ENCODE measurements at places on chromosomes 6 and 20.

- no peak for DNase-seq
These were observed 70.7 kb downstream of the SOBP start for GRCh38 chr6:107560657-107561056.

GRCh38 chr6:11947575-11947974 lies 64.5 kb upstream of the HIVEP1 start:
- DNase-seq, result no peak

DNA sequence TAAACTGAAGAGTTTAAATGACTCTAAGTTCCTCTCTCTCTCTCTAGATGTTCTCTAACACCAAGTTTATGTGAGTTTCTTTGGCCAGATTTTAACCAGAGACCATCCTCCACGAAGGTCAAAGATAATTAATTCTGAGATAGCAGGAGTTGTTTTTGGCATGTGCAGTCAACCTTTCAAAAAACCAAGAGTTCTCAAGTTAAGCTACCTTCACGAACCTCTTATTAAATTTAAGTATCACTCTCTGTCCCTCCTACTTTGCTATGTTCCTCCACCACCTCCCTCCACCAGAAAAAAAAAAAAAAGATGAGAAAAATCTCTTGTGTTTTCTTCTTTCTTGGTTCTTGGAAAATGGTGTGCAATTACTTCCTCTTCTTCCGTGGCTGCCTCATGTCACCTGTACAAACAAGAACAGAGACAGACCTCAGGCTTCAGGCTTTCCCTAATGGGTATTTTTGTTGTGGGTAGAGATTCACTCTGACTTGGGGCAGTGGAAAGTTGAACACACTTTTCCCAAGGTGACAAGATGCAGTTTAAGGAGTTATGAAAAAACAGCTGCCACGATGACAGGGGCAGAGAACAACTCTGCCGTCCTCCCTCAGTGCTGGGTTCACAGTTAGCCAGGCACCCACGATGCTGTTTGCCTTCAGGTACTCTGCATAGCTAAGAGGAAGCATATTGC lies 64.3 kb downstream of the ADTRP start:
- no peak for DNase-seq

DNA sequence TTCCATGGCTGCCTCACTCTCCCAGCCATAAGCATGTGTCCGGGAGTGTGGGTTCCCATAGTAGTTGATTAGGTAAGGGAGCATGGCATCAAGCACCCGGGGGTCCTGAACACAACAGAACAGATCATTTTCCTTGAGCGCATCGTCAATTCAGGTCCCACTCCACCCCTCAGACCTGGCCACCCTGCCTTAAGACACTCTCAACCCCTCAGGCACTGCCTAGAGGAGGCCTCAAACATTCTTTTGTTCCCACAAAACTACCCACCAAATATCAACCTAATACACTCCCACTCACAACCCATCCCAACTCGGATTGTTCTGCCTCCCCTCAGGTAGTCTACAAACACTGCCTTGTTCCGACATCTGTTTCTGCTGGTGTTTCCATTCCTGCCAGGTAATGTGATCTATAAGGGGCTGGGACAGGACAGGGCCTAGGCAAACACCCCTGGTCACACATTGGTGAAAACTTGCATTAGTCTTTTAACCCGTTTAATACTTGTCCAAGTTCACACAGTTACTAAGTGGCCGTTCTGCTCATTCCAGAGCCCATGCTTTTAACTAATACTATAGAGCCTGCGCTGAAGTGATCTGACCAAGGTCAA lies 1.4 kb downstream of the NFS1 start:
- no peak for DNase-seq

- DNase-seq, result no peak
These were observed at the start of gene HFE for GRCh38 chr6:26087284-26088115. HFE (plus strand) TSS chr6:26087429; CDS start chr6:26087441, 12 bp downstream.

DNA sequence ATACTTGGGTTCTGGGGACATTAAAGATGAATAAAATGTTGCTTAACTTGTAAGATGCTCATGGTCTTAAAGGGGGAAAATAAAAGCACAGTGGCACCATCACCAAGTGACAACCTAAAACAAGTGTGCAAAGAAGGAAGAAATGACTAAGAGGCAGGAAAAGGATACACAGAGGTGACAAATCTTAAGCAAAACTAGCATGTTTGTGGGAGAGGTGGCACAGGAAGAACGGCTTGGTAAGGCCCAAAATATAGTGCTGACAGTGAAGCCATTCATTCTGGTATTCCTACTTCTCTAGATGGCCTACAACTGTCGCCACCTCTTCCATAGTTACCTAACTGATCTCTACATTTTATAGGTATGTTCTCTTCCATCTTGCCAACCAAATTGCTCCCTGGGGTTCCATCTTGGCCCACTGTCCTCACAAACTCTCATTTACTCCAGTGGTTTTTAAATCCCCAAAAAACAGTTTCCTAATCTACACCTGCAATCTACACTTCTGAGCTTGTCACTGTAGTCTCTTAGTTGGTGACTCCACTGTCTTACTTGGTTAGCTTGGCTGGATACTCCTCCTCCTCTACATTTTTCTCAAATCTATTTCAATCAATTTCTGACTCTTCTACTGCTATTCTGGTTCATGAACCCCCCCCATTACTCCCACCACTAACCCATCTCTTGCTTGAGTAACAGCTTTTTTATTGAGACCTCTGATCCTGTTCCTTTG lies 33.5 kb downstream of the FAM8A1 start:
- DNase-seq, result no peak

DNA sequence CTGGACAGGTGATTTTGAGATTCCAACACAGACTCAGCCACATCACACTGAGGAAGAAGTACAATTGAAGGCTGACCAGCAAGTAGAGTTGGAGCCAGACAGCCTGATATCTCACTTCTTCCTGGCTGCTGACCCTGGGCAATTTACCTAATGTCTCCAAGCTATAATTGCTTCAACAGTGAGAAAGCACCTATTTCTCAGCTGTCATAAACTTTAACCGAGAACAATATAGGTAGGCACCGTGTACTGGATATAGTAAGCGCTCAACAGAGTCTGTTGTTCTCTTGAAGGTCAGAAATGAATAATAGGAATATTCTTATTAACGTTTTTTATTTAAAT lies 28.3 kb downstream of the STX7 start:
- DNase-seq, result no peak

- no peak for DNase-seq
These were observed 99.8 kb downstream of the OPRM1 start for GRCh38 chr6:154138793-154139192.

DNA sequence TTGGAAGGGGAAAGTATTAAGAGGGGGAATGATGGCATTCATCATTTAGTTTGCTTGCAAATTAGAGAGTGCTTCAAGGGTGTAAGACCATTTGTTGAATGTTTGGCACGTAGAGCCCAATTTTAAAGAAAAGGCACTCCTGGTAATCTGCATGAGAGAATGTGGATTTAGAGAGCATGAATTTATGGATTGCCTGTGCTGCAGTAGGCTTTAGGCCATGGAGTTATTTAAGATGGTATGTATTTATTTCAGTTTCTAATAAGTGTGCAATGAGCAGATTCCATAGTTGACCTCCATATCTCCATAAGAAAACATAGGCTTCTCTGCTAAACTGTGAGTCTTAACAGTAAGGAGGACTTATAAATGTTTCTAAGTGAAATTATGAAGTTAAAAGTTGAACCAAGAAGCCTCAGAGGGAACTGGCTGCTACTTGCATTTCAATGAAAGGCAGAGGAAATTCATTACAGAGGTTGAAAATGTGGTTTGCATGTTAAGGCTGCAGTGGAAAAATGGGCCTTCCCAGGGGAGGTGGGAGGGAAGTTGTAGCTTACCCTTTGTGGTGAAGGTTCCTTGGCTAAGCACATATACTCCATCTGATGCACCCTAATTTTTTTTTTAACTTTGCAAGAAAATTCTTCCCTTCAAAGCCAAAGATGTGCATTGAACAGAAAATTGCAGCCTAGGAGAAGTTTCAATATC lies 134.2 kb downstream of the CARMIL1 start:
- no peak for DNase-seq

GRCh38 chr6:8900056-8900455 lies 464.7 kb upstream of the SLC35B3 start:
- no peak for DNase-seq

DNA sequence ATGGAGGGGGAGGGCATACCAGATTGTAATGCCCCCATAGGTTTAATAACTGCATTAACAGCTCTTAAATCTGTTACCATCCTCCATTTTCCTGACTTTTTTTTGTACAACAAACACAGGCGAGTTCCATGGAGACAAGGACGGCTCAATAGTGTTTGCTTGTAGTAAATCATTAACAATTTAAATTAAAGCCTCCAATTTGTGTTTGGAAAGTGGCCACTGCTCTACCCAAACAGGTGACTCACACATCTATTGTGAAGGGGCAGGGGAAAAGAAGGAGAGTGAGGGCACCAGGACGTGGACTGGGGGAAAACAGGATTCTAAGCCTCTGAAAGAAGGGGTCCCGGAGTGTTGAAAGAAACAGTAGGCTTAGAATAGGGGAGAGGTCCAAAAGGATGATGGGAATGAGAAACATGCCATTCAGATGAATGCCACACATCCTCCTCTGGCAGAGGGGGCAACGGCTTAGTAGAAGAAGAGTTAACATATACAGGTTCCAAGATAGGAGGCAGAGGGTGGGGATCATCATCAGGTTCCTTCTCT lies 6.9 kb downstream of the GLYATL3 start:
- DNase-seq, result no peak

GRCh38 chr6:17226786-17227233 lies 54.4 kb upstream of the RBM24 start:
- no peak for DNase-seq

DNA sequence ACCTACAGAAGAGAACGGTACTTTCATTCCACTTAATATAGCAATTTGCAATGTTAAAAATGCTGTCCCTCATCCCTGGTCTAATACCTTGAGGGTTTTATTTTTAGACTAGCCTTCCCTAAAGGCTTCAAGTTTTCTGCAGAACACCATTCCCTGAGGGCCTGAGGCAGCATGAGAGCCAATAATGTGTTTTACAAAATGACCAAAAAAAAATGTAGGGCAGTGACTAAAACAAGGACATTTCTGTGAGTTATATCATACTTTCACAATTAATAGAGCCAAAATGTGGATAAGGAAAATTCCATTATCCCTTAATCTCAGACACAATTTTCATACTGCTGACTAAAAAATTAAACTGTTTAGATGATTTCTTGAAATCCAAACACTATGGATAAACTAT lies 22.7 kb downstream of the GPR63 start:
- no peak for DNase-seq

DNA sequence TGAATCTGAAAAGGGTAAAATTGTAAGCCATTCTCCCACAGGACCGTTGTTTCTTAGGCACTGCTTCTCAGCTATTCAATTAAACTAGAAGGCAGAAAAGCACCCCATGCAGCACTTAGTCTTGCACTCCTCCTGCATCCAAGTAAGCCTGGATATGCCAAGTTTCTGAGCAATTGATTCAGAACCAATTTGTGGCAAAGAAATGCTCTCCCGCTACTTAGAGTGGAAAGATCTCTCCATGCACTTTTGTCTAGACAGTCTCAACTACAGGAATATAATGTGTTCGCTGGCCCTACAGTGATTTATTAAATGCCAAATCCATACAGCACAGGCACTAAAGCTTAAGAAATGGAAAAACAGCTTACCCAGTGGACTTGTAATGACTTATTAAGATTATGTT lies 338.5 kb downstream of the HACE1 start:
- DNase-seq, result no peak

GRCh38 chr6:1226277-1227099 lies 85.4 kb upstream of the FOXQ1 start:
- no peak for DNase-seq

DNA sequence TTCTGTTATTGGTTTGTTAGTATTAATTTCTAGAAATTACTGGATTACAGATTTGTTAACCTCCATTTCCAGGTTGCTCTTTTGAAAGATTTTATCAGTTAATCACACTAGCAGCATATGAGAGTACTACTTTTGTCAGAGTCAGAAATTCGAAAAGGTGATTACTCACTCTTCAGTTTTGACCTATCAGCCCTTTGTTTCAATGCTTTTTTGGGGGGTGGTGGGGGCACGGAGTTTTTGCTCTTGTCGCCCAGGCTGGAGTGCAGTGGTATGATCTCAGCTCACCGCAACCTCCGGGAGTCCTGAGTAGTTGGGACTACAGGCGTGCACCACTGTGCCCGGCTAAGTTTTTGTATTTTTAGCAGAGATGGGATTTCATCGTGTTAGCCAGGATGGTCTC lies 149.2 kb downstream of the JARID2 start:
- no peak for DNase-seq

DNA sequence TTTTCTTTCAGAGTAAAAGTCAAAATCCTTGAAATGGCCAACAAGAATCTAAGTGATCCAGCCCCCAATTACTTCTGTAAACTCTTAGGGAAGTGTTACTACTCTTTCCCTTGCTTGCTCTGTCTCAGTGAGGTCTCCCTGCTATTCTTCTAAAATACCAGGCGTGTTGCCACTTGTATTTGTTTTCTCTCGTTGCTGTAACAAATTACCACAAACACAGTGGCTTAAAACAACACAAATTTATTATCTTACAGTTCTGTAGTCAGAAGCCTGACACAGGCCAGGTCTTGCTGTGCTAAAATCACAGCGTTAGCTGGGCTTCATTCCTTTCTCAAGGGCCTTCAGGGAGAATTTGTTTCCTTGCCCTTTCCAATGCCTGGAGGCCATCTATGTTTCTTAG lies 59.9 kb downstream of the HECA start:
- DNase-seq, result no peak

GRCh38 chr6:84979541-84979940 lies 215.1 kb upstream of the TBX18 start:
- no peak for DNase-seq

DNA sequence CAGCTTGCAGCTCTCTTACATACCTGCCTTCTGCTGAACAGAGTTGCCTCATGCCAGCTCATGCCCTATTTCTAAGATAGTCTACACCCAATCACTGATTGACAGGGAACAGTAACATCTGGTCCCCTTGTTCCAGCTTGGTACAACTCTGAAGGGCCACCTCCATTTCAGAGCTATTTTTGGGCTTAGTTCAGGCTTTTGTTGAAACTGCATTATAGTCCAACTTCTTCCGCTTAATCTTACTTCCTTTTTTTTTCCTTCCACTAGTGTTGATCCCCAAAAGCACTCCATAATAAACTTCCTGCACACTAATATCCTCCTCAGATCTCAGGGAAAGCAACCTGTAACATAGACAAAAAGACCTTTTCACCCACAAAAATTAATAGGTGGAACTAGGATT lies 65.7 kb upstream of the TNFRSF21 start:
- DNase-seq, result no peak

DNA sequence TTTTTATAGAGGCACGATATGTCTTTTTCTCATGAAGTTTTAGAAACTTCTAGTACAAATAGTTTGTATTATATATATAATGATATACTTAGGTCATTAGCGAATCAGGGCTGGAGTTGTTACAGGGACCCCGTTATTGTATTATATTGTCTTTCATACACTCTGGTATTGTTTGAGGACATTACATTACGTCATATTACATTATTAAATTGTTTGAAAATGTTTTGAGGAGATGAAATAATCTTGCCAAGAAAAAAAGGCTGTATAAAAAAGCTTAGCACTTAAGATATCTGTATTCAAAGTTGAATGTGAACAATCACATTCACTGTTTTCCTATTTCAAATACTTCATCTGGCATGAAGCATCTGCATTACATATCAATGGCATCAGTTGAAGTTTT lies 239.6 kb upstream of the ASCC3 start:
- no peak for DNase-seq

GRCh38 chr20:32040142-32040953 lies 11.7 kb upstream of the HCK start:
- no peak for DNase-seq

Measured in hematopoietic multipotent progenitor cell treated with erythropoietin and hydrocortisone succinate and interleukin-3 and kit ligand, for 15 days (in vitro differentiated cells).